GM12892 (cell line): ENCODE measurements at places on chromosomes 4 and X.

- DNase-seq, result no peak
Measured at GRCh38 chr4:52028970-52029369, 8.8 kb upstream of the LRRC66 start.

DNA sequence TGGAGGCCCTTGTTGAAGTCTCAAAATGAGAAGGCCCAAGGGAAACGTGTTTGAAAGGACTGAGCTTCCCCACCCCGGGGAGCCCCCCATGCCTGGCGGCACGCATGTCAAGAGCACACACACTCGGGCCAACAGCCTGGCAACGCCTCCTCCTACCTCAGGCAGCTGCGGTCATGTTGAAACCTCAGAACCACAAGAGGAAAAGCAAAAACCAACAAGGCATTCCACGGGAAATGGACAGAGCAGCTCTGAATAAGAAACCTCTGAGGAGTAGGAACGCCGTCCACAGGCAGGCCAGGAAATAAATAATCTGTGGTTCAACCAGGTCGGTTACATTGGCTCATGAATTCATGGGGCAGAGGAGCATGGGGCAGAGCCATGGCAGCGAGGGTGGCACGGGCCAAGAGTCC, 95.7 kb upstream of the AFAP1 start:
- no peak for DNase-seq

GRCh38 chr4:123830930-123831329, 434.3 kb downstream of the SPRY1 start:
- DNase-seq, result no peak

DNA sequence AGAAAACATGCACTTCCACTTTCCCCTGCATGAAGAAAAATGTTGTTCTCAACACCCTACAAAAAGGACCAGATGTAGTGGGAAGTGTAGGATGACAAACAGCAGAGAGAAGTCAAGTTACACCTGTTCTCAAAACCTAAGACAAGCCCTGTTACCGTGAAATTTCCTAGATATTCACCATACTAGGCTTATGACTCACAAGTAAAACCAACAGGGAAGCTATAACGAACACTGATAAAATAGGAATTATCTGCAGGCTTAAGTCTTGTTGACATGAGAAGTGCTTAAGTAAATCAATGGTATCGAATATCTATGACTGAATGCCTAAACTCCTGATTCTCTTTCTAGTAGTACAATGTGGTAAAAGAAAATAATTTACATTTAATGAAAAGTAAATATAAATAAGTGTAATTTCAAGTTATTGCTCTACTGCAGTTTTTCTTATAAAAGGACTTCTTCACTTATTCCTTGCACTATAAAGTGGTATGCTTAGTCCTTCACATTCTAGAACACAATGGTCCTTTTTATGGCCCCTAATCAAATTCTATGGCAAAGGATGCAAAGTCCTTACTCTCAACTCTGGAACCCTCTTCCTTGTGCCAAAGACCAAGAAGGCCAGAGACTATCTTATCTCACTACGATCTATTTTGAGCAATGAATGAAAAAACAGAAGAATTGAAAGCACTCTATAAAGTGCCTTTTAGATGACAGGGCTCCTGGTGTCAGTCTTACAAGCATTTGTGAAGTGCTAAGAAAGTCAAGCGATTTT, 19.6 kb downstream of the AP1S2 start:
- no peak for DNase-seq

DNA sequence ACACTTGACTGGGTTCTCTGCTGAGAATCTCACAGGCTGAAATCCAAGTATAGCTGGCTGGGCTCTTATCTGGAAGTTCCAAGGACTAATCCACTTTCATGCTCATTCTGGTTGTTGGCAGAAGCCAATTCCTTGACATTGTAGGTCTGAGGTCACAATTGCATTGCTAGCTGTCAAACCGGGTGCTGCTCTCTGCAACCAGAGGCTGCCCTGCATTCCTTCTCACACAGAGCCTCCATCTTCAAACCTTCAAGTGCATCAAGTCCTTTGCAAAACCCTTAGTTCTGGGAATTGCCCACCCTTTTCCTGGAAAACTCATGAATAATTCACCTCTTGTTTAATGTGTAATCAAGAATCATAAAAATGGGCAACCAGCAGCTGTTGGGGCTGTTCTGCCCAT, 404.2 kb downstream of the KCNIP4 start:
- no peak for DNase-seq

- DNase-seq, result no peak
Measured at GRCh38 chr4:145435646-145436045, 46.0 kb upstream of the SMAD1 start.

DNA sequence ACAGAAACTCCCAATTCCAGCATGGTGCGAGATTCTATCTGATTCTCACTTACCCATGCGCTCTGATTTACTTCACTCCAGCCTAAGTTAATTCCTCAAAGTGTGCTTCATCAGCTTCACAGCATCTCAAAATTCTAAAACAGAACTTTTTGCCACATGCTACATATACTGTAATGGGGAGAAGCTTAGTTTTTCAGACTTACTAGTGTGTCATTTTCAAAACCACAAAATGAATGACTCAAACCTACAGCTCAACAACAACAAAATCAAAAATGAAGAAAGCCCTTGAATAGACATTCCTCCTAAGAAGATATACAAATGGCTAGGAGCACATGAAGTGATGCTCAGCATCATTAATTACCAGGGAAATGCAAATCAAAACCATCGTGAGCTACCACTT, 14.9 kb downstream of the IRF2 start:
- DNase-seq, result no peak

DNA sequence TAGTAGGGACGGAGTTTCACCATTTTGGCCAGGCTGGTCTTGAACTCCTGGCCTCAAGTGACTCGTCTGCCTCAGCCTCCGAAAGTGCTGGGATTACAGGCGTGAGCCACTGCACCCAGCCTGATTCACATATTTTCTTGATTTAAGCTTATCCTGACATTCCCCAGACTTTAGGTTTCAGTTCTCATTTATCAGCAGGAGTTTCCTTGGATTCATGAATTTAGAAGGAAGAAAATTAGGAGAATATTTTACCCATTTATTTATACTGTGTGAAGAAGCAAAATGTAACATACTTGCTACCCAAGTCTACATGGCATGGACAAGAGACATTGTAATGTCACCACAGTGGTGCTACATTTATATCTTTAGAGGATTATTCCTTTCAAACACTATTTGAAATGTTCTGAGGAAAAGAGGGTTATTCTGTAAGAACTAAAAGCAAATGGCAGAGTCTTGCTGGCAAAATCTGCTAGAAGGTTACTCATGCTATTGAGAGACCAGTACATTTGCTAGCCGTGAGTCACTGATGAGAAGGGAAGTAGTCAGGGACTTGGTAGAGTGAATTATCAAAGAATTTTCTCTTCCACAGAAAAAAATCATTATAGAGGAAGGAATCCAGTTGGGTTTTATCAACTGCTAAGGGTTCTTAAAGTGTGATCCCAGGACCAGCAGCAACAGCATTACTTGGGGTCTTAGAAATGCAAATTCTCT, 26.1 kb upstream of the CFAP299 start:
- no peak for DNase-seq

DNA sequence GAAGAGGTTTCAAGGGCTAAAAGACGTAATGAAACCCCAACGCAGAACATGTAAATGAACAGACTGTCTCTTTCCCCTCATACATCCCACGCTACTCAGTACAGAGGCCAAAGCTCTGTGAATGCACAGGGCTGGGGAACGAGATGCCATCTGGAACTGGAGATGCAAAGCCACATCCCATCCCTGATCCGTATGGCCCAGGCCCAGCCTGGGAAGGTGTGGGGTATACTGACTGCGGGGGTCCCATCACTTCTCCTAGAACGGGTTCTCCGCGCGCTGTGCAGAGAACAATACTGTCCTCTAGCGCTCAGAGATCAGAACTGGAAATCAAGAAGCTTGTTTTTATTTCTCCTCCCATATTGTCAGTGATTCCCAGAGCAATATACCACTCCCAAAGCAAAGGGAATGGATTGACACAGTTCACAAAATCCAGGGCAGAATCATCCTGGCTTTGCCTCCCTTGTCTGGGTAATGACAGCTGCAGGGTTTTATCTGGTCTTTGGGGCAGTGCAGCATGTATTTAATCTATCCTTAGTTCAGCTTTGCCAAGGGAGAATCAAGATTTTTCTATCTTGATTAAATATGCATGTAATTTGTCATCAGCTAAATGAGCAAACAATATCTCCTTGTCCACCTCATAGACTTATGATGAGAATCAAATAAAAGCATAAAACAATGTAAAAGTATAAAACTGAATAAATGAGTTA, 47.3 kb upstream of the TLR3 start:
- DNase-seq, result no peak

DNA sequence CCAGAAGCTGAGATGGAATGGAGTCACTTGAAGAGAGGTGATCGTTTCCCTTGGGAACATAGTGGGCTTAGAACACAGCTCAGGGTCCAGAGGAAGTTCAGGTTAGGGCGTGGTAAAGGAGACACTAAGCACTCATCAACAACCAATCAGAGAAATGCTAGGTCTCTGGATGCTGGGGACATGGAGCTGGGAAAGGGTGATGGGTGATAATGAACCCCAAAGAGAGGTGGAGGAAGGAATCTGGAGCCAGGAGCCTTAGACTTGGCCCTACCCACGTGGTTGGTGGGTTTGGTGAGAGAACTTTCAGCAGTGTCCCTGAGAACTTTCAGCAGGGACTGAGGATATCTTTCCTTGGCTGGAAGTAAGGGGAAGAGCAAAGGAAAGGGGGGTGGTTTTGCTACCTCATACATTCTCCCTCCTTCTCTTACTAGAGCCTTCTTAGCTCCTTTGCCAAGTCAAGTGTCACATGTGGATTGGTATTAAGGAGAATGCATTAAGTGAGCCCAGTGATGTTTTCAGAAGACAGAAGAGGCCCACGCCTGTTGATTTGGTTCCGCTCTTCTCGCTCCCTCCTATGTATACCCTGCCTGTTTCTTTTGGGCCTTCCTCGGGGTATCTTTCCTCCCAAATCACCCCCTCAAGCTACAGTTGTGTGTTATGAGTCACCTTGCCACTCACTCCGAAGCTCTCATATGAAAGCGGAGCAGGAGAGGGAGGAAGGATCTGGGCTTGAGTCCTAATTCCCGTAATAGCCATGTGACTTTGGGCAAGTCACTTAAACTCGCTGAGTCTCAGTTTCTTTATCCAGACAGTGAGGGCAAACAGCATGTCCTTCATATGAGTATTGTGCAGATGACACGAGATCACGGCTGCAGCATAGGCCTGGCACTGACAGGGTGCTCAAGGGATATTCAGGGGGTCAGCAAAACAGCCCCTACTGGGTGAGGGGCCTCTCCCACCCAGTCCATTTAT, 63.1 kb downstream of the TSC22D3 start:
- DNase-seq, result no peak
